ENCODE measurements at places on chromosomes 5 and 9. TPM values are rescaled to one million over a fixed set of nuclear protein-coding genes. Genes with fewer than 3 reads are reported as not detected.
A peak's percentile ranks its signal among the peaks of the same experiment; 100 is the strongest.

DNA sequence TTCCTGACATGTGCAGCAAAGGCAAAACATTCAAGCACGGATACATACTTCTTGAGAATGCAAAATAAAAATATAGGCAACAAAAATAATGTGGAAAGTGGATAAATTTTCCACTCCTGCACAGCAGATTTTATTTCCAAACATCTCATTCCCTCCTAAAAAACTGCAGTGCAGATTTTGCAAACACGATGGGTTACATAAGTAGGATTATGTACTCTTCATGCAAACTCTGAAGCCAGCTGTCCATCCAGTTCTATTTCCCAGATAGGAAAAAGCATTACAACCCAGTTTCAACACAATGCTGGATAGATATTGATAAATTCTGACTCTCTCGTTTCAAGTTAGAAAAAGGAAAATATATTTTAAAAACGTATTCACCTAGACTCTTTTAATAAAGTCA, 52.7 kb upstream of the CCNG1 start:
- no peak for DNase-seq
- H3K27ac ChIP-seq: no peak overlapping the region
- H3K36me3 ChIP-seq: peaks cover 2% of the 10 kb centered on the region
- peaks cover 30% of the 10 kb centered on the region for H3K27me3 ChIP-seq
- no peak overlapping the region for H3K4me3 ChIP-seq

GRCh38 chr9:125126019-125126746, 17.1 kb downstream of the SCAI start:
- peaks cover 14% of the 10 kb centered on the region for H3K4me1 ChIP-seq
- DNase-seq: peak; percentile 81
- no peaks in the 10 kb centered on the region for H3K27me3 ChIP-seq
- peak overlapping the region; percentile 79 for H3K27ac ChIP-seq
- H3K36me3 ChIP-seq: no peaks in the 10 kb centered on the region
- H3K4me3 ChIP-seq: peak overlapping the region; percentile 71

DNA sequence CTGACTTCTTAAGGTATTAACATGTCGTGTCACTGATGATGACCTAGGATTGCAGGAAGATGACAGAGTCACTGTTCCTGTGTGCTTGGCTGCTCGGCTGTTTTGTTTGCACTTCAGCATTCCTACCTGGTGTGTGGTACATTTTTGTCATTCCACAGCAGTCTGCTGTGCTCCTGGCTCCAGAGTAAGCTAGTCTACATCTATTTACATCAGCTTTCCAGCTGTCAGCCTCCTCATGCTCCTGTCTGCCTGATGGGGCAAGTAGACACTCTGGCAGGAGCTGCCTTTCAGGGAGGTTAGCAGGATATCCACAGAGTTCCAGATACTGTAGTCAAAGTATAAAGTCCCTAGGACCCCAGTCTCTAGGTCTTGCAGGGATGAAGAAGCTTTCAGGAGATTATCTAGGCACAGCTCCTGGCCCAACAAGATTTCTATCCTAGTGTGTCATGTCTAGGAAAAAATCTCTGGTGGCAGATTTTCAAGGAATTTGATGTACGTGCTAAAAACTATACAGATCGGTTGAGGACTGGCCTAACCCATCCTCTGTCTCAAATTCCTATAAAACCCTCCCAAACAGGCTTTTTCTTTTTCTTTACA, 28.4 kb downstream of the RUSC2 start:
- no peaks in the 10 kb centered on the region for H3K4me1 ChIP-seq
- H3K27me3 ChIP-seq: no peaks in the 10 kb centered on the region
- H3K36me3 ChIP-seq: no peaks in the 10 kb centered on the region
- H3K4me3 ChIP-seq: no peak overlapping the region
- peak overlapping the region; percentile 47 for H3K27ac ChIP-seq
- DNase-seq: no peak

DNA sequence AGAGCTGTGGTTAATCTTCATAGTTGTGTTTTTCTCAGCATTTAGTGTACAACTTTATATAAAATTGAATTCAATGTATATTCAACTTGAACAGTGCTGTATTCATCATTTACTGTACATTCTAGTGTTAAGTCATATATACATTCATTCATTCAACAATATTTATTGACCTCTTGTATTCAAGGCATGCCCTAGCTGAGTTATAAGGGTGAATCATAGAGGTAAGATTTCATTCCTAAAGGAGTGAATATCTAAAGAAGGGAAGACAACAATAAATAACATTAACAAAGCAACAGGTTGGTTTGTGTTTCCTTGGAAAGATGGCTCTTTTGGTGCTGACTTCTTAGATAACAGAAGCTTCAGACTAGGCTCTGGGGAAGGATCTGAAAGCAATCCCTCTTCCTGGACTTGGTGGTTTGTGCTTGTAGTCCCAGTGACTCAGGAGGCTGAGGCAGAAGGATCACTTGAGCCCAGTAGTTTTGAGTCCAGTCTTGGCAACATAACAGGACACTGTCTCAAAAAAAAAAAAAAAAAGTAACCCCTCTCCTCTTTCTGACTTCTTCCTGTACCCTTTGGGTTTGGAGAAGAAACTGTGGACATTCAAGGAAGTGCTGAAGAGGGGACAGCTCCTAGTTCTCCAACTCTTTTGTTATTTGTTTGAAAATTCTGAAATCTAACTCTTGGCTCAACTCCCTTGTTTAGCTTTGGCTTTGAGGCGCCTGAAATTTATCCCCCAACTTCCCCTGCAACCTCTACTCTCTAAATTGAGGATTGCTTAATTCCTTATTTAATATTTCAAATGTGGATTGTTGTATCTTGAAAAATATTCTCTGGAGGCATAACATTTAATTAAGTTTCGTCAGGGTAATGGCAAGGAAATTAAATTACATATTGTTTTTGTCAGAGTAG, 80.2 kb downstream of the OSTF1 start:
- no peak for DNase-seq
- peaks cover 31% of the 10 kb centered on the region for H3K4me1 ChIP-seq
- H3K36me3 ChIP-seq: peaks cover 47% of the 10 kb centered on the region
- H3K27me3 ChIP-seq: no peaks in the 10 kb centered on the region
- H3K4me3 ChIP-seq: no peak overlapping the region

DNA sequence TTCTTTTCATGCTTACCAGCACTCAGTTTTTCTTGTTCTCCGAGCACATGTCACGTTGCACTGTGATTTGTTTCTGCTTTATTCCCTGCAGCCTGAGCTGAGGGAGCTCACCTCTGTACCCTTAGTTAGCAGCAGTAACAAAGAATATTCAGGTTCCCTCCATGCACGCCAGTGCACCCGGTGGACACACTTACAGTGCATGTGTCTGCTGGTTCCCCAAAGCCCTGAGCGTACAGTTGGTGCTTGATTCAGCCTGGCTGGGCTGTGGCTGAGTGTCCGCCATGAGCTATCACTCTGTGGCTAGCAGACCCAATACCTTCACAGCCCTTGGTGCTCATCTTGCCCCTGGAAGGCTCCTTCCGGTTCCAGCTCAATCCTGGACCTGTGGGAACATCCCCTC, 93.5 kb downstream of the MVB12B start:
- H3K36me3 ChIP-seq: no peaks in the 10 kb centered on the region
- no peaks in the 10 kb centered on the region for H3K27me3 ChIP-seq
- DNase-seq: no peak
- H3K4me1 ChIP-seq: peaks cover 20% of the 10 kb centered on the region

DNA sequence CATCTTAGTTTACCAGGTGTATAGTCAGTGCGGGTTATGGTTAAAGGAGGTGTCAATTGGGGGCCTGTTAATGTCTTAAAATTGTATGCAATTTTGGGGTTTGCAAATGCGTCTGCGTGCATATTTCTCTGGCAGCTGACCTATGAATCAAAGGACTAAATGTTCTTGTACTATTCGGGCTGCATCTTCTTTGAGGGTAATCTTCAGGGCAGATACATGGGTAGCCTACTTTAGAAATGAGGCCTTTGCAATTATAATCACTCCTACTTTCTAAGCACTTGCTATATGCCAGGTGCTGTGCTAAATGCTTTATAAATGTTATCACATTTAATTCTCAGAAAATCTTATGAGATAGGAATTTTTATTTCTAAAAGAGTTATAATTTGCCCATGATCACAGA, 58.2 kb downstream of the NDFIP1 start:
- no peak for DNase-seq
- peaks cover 9% of the 10 kb centered on the region for H3K27me3 ChIP-seq
- H3K36me3 ChIP-seq: no peaks in the 10 kb centered on the region
- H3K4me3 ChIP-seq: no peak overlapping the region

- H3K36me3 ChIP-seq: no peaks in the 10 kb centered on the region
- H3K4me1 ChIP-seq: no peaks in the 10 kb centered on the region
- no peak for DNase-seq
- no peak overlapping the region for H3K4me3 ChIP-seq
- no peak overlapping the region for H3K27ac ChIP-seq
- H3K27me3 ChIP-seq: peaks cover 27% of the 10 kb centered on the region
Measured at GRCh38 chr5:1393571-1394501, 48.9 kb upstream of the CLPTM1L start.

- no peaks in the 10 kb centered on the region for H3K27me3 ChIP-seq
- H3K27ac ChIP-seq: no peak overlapping the region
- DNase-seq: no peak
- H3K36me3 ChIP-seq: peaks cover 11% of the 10 kb centered on the region
- H3K4me1 ChIP-seq: no peaks in the 10 kb centered on the region
Measured at GRCh38 chr5:119105971-119106370, 35.1 kb downstream of the DMXL1 start.

- peaks cover under 1% of the 10 kb centered on the region for H3K36me3 ChIP-seq
- H3K4me1 ChIP-seq: peaks cover 6% of the 10 kb centered on the region
- H3K27ac ChIP-seq: peak overlapping the region; percentile 5
- no peaks in the 10 kb centered on the region for H3K27me3 ChIP-seq
- H3K4me3 ChIP-seq: no peak overlapping the region
Measured at GRCh38 chr9:85647571-85647970, 94.2 kb downstream of the AGTPBP1 start.

- no peak for DNase-seq
- H3K27ac ChIP-seq: peak overlapping the region; percentile 49
- H3K4me3 ChIP-seq: peak overlapping the region; percentile 12
- H3K4me1 ChIP-seq: peaks cover 14% of the 10 kb centered on the region
Measured at GRCh38 chr5:7894860-7895259, 25.9 kb downstream of the MTRR start.

- H3K4me3 ChIP-seq: no peak overlapping the region
- H3K36me3 ChIP-seq: no peaks in the 10 kb centered on the region
- H3K27ac ChIP-seq: no peak overlapping the region
- no peaks in the 10 kb centered on the region for H3K4me1 ChIP-seq
- DNase-seq: no peak
Measured at GRCh38 chr9:28155067-28155466, 581.8 kb upstream of the C9orf72 start.

DNA sequence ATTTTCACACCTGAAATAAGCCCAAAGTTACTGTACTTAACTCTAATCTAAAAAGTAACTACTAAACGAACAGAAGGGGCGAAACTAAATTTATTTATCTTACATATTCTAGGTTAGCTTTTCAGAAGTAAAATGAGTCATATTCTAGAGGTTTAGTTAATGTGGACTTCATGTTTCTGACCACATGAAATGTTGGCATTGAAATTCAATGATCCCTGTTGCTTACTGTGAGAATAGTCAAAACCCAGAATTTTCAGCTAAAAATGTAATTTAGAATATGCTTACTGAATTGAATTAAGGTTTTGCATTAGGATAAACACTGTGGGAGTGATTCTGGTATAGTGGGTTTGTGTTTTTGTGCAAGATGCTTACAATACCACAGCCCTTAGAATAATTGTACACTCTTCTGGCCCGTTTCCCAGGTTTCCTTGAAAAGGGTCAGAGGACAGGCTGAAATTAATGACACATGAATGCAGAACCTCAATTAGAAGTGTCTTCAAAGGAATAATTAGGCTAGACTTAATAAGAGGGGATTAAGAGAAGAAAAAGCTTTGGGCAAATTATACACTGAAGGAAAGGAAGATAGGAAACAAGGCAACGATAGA, 1.4 kb upstream of the SNX18 start:
- H3K4me3 ChIP-seq: no peak overlapping the region
- no peak for DNase-seq
- peaks cover 36% of the 10 kb centered on the region for H3K4me1 ChIP-seq
- no peak overlapping the region for H3K27ac ChIP-seq
- peaks cover 6% of the 10 kb centered on the region for H3K36me3 ChIP-seq

The DRD1 gene
- total RNA-seq: not detected

The GRIA1 gene
- not detected for total RNA-seq

The PCDHGB1 gene
- 0.17 TPM for total RNA-seq

The FOXD4L4 gene
- not detected for total RNA-seq

Measured in natural killer cell treated with Interleukin-12 subunit alpha and Interleukin-12 subunit beta and Interleukin-15 and Interleukin-18, amount 100 ng/mL, for 72 hours (primary cell).